ENCODE measurements at places on chromosomes 6 and 20. TPM values are rescaled to one million over a fixed set of nuclear protein-coding genes. Genes with fewer than 3 reads are reported as not detected.
A peak's percentile ranks its signal among the peaks of the same experiment; 100 is the strongest.

HLA-DRB1 gene
- total RNA-seq, result 20.7 TPM

- DNase-seq, result no peak
Measured at GRCh38 chr20:20877079-20877478, 164.6 kb upstream of the RALGAPA2 start.

PERP gene
- total RNA-seq, result 162 TPM

- DNase-seq, result no peak
Measured at GRCh38 chr6:111764238-111765175, 108.7 kb downstream of the FYN start.

GRCh38 chr6:169075211-169075914 lies 178.3 kb downstream of the THBS2 start:
- peak; percentile 99 for DNase-seq

GRCh38 chr20:45095805-45096238 lies 5.1 kb downstream of the KCNS1 start:
- no peak for DNase-seq

DNA sequence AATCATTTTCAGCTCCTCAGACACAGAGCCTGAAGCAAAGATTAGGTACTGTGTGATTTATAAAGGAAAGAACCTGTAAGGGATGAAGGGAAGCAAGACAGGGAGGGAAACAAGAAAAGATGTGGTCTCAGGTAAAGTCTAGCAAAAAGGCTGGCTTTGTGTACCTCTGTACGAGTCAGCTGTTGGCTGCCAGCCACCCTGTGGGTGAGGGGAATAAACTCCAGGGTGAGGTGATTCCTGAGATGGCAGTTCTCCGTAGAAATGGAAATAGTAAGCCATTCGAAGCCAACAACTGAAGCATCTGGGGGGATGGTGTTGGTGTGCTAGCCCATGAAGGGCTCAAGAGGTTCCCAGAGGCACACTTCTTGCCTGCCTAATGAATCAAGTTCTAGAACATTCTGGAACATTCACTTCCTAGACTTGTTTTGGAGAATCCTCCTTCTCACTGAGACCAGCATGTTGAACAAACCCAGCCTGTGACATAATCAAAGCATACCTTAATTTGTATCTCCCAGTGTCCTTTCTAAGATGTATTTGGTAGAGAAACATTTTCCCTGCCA lies 10.6 kb upstream of the TTPAL start:
- no peak for DNase-seq

- DNase-seq, result no peak
Measured at GRCh38 chr6:37042150-37042549, 36.7 kb downstream of the FGD2 start.

DNA sequence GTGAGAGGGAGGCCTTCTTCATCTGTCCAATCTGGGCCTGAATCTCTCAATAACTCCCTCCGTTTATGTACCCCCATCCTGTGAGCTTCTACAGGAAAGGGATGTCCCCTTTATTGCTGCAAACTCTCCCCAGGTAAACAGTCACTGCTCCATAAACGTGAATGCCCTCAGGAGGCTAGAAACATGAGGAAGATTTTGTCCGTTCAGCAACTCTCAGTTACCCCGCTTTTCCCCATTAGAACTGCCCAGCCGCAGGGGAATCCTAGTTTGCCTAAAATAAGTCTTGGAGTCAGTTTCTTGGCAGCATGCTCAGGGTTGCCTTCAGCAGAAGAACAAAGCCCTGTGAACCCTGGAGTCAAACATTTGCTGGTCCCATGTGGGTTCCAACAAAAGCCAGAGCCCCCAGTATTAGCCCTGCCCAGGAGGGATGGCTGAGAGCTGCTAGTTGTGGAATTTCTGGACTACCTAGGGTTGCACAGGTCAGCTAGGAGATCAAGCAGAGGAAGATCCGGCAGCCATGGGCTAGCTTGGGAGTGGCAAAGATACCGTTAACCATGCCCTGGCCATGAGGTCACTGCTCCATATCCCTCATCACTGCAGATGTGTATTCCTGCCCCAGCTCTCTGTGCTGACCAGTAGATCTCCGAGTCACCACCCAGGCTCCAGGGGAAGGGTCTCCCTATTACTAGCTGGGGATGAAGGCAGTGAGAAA lies 640 bp downstream of the LRRN4 start:
- no peak for DNase-seq

TMEM217 gene
- 1.3 TPM for total RNA-seq

PHACTR3 gene
- 6.9 TPM for total RNA-seq

GRCh38 chr20:50029697-50030461 lies 47.1 kb downstream of the SNAI1 start:
- DNase-seq, result no peak

GRCh38 chr6:169145496-169145895 lies 108.2 kb downstream of the THBS2 start:
- peak; percentile 78 for DNase-seq

IL17F gene
- total RNA-seq, result not detected

GRCh38 chr6:150894935-150895552 lies 29.5 kb downstream of the MTHFD1L start:
- DNase-seq, result peak; percentile 92
